ENCODE measurements at places on chromosomes 1 and 21. TPM values are rescaled to one million over a fixed set of nuclear protein-coding genes. Genes with fewer than 3 reads are reported as not detected.
A peak's percentile ranks its signal among the peaks of the same experiment; 100 is the strongest.

The RAB25 gene
- 2.0 TPM for total RNA-seq

The ANKRD35 gene
- total RNA-seq = 1.7 TPM

The RAD54L gene
- 31.4 TPM for total RNA-seq

The PTPRC gene
- total RNA-seq = 9.7 TPM

The IL10 gene
- total RNA-seq = 1.4 TPM

The TNFRSF4 gene
- total RNA-seq = 1.4 TPM

The SRM gene
- 61.4 TPM for total RNA-seq

- peaks cover 14% of the 10 kb centered on the region for H3K4me1 ChIP-seq
- H3K36me3 ChIP-seq = no peaks in the 10 kb centered on the region
- no peak overlapping the region for H3K27ac ChIP-seq
- DNase-seq = no peak
- H3K4me3 ChIP-seq = no peak overlapping the region
- no peaks in the 10 kb centered on the region for H3K27me3 ChIP-seq
These were observed 7.0 kb upstream of the ABCD3 start for GRCh38 chr1:94411237-94411636.

- no peak overlapping the region for H3K27ac ChIP-seq
- peaks cover 37% of the 10 kb centered on the region for H3K4me1 ChIP-seq
- DNase-seq = peak; percentile 95
- H3K4me3 ChIP-seq = peak overlapping the region; percentile 58
These were observed 178.0 kb downstream of the CAMTA1 start for GRCh38 chr1:6962996-6963911.

GRCh38 chr1:38291906-38292521, 245.4 kb upstream of the POU3F1 start:
- no peaks in the 10 kb centered on the region for H3K4me1 ChIP-seq
- peak overlapping the region; percentile 27 for H3K4me3 ChIP-seq
- no peak for DNase-seq
- no peaks in the 10 kb centered on the region for H3K36me3 ChIP-seq

- no peak overlapping the region for H3K27ac ChIP-seq
- H3K36me3 ChIP-seq = no peaks in the 10 kb centered on the region
- H3K27me3 ChIP-seq = no peaks in the 10 kb centered on the region
- peaks cover 20% of the 10 kb centered on the region for H3K4me1 ChIP-seq
- H3K4me3 ChIP-seq = no peak overlapping the region
These were observed 51.4 kb downstream of the SLC9A1 start for GRCh38 chr1:27103498-27103897.

GRCh38 chr1:236024641-236025040, 40.2 kb downstream of the NID1 start:
- peaks cover 14% of the 10 kb centered on the region for H3K4me1 ChIP-seq
- H3K4me3 ChIP-seq = no peak overlapping the region
- no peak overlapping the region for H3K27ac ChIP-seq
- no peak for DNase-seq
- no peaks in the 10 kb centered on the region for H3K36me3 ChIP-seq

GRCh38 chr1:176206006-176206960, 803 bp downstream of the COP1 start:
- peak; percentile 34 for DNase-seq
- peaks cover 25% of the 10 kb centered on the region for H3K4me1 ChIP-seq
- no peaks in the 10 kb centered on the region for H3K36me3 ChIP-seq

DNA sequence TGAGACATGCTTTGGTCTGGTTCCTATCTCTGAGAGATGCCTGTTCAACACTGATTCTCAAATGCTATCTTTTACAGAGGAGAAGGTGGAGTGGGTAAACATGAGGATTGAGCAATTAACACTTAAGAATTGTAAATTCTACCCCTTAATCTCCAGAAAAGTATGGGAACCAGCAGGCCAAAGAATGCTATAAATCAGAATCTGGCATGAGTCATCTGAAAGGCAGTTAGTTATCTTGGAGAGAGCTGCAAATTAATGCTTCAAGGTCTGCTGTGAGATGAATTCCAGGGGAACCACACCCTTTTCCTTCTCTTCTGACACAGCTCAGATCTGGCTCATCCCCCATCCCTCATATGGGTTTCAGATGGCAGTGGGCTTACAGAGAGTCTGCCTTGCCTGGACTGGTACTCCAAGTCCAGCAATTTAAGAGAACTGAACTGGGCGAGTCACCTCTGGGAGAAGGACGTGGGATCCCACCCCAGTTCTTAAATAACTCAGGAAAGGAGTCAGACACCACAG, 5.2 kb downstream of the S100A10 start:
- DNase-seq = no peak
- H3K27me3 ChIP-seq = no peaks in the 10 kb centered on the region
- peaks cover 44% of the 10 kb centered on the region for H3K4me1 ChIP-seq
- no peaks in the 10 kb centered on the region for H3K36me3 ChIP-seq
- no peak overlapping the region for H3K27ac ChIP-seq

- no peak for DNase-seq
- no peaks in the 10 kb centered on the region for H3K27me3 ChIP-seq
- no peak overlapping the region for H3K4me3 ChIP-seq
- H3K4me1 ChIP-seq = peaks cover 9% of the 10 kb centered on the region
- H3K36me3 ChIP-seq = no peaks in the 10 kb centered on the region
These were observed 33.0 kb downstream of the CAMK1G start for GRCh38 chr1:209616366-209617046.

DNA sequence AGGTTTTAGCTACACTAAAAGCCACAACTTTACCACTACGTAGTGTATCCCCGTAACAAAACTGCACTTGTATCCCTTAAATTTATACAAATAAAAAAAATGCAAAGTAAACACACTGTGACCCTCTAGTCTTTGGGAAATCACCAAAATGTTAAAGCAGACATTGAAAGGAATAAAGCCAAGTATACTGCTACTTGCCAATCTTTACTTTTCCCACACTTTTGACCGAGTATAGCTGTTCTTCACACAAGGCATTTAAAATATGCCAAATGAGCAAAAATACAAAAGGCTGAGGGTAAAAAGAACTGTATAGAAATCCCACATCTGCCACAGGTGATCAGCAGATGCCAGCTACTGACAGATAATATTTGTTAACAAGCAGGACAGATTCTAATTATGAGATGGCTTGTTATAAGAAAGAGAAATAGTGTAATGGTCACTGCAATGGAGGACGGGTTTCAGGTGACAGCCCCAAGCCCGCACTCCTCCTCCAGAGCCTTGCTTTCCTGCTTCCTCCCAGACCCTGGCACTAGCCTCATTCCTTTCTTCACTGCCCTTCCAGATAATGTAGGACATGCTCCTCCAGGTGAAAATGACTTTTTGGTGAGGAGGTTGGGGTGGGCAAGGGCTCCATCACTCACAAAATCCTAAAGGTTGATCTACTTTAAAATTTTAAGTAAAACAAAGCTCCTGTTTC, 18.1 kb downstream of the KCNT2 start:
- no peak for DNase-seq
- no peaks in the 10 kb centered on the region for H3K36me3 ChIP-seq
- H3K27me3 ChIP-seq = no peaks in the 10 kb centered on the region
- no peak overlapping the region for H3K27ac ChIP-seq
- no peaks in the 10 kb centered on the region for H3K4me1 ChIP-seq

DNA sequence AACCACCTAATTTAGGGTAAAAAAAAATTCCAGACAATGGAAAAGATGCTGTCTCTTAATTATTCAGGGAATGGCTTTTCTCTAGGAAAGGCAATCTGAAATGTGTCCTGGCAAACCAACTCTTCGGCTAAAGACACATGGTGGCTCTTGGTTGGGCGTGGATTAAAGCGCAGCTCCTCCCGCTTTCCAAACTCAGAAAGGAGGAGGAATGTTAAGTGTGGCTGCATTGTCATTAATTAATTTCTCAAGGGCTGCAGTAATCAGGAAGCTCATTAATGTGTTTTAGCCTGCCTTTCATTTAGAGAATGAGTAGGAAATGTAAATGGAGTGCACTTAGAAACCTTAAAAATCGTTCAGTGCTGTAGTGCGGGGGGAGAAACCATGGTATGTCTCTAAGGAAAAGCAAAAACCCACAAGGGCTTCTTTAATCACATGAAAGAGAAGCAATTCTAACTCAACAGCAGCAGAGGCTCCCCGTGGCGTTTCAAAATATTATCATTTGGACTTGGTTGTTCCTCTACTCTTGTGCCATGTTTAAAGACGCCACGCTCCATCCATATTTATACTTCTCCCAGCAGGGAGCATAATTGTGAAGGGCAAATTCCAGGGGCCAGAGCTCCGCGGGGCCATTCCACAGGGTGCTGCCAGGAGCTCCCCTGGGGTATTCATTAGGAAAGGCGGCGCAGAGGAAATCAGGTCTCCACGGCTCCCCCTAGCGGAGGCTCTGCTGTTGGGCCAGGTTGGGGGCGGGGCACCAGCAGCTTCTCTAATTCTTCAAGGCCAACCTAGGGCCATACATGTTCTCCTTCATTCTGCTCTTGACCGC, 91.9 kb upstream of the SSX2IP start:
- H3K4me1 ChIP-seq = no peaks in the 10 kb centered on the region
- no peak overlapping the region for H3K27ac ChIP-seq
- H3K36me3 ChIP-seq = no peaks in the 10 kb centered on the region
- DNase-seq = peak; percentile 87
- peak overlapping the region; percentile 32 for H3K4me3 ChIP-seq

- no peaks in the 10 kb centered on the region for H3K4me1 ChIP-seq
- H3K4me3 ChIP-seq = no peak overlapping the region
- no peaks in the 10 kb centered on the region for H3K27me3 ChIP-seq
- H3K27ac ChIP-seq = no peak overlapping the region
- no peak for DNase-seq
These were observed 46.5 kb downstream of the ZNHIT6 start for GRCh38 chr1:85661767-85662166.

- H3K36me3 ChIP-seq = no peaks in the 10 kb centered on the region
- no peak overlapping the region for H3K4me3 ChIP-seq
- no peak for DNase-seq
These were observed 27.0 kb downstream of the SDC3 start for GRCh38 chr1:30881319-30882181.

- peaks cover 40% of the 10 kb centered on the region for H3K4me1 ChIP-seq
- H3K27me3 ChIP-seq = no peaks in the 10 kb centered on the region
- DNase-seq = peak; percentile 91
- H3K4me3 ChIP-seq = peak overlapping the region; percentile 90
These were observed 1.0 kb downstream of the PRDX6 start for GRCh38 chr1:173478094-173478674.

GRCh38 chr1:227728892-227729143, 6.3 kb downstream of the JMJD4 start:
- peaks cover 19% of the 10 kb centered on the region for H3K4me1 ChIP-seq
- peak overlapping the region; percentile 63 for H3K27ac ChIP-seq
- peak overlapping the region; percentile 54 for H3K4me3 ChIP-seq

GRCh38 chr1:212623603-212624002, 15.0 kb downstream of the ATF3 start:
- H3K4me1 ChIP-seq = no peaks in the 10 kb centered on the region
- DNase-seq = no peak
- no peak overlapping the region for H3K4me3 ChIP-seq
- no peaks in the 10 kb centered on the region for H3K27me3 ChIP-seq

DNA sequence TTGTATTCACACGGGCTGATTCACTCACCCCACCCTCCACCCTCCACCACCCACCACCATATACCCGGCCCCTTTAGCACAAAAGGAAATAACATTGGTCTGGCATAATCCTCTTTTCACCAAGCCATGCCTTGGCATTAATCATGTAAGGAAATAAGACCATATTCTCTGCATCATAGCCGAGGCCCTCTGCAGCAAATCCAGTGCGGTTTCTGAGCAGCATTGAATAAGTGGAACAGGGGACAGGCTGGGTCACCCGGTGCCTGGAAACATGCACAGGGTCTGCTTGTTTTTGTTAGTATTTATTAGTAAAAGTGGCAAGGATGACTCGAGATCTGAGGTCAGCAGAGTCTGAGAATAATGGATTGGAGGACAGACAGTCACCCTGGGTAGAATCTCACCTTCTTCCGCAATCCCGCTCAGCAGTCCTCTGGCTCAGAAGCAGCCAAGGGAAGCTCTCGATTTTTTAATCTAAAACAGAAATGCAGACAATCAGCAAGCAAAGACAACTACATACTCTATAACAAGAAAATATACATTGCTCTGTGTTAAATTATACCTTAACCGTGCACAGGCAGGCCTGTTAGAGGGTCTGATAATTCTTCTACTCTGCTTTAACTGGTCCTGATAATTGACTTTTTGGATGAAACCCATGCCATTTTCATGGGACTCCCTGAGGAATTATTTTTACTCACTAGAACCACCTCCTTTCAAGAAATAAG, 52.4 kb upstream of the CDC42BPA start:
- H3K4me3 ChIP-seq = no peak overlapping the region
- no peaks in the 10 kb centered on the region for H3K36me3 ChIP-seq
- H3K4me1 ChIP-seq = peaks cover 4% of the 10 kb centered on the region
- DNase-seq = no peak
- H3K27ac ChIP-seq = no peak overlapping the region
- H3K27me3 ChIP-seq = no peaks in the 10 kb centered on the region

DNA sequence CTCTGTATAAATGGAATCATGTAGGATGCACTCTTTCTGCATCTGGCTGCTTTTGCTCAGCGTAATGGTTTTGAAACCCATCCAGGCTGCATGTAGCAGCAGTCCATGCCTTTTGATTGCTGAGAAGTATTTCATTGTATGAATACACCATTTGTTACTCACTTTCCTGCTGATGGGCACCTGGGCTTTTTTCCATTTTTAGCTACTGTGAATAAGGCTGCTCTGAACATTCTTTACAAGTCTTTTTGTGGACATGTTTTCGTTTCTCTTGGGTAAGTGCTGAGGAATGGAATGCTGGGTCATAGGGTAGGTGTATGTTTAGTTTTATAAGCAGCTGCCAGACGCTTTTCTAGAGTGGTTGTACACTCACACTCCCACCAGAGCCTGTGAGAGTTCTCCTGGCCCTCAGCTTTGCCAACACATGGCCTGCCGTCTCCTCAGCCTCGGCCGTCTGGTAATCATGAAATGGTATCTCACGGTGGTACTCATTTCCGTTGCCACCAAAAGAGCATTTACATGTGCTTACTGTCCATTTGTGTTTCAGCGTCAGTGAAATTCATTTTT, 22.7 kb downstream of the SLX9 start:
- H3K27me3 ChIP-seq = no peaks in the 10 kb centered on the region
- H3K4me3 ChIP-seq = no peak overlapping the region
- no peak overlapping the region for H3K27ac ChIP-seq
- DNase-seq = no peak

- no peak overlapping the region for H3K4me3 ChIP-seq
- no peak overlapping the region for H3K27ac ChIP-seq
- H3K4me1 ChIP-seq = no peaks in the 10 kb centered on the region
- DNase-seq = no peak
- H3K27me3 ChIP-seq = no peaks in the 10 kb centered on the region
These were observed 5.1 kb downstream of the ATF3 start for GRCh38 chr1:212613440-212614335.

DNA sequence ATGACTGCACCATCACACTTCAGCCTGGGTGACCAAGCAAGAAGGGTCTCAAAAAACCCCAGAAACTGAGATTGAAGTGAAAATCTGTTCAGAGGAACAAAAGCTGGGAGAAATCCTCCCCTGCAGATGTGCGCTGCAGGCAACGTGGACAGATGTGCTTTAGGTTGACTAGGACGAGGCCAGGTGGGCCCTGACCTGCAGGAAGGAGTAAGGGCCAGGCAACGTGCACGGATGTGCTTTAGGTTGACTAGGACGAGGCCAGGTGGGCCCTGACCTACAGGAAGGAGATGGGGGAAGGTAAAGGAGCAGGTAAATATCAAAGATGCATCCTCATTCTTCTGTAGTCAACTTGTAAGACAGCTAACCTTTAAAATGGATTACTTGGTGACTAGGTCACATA, 2.5 kb upstream of the KRTAP12-1 start:
- no peaks in the 10 kb centered on the region for H3K4me1 ChIP-seq
- no peak overlapping the region for H3K27ac ChIP-seq
- H3K4me3 ChIP-seq = no peak overlapping the region
- DNase-seq = no peak
- H3K36me3 ChIP-seq = no peaks in the 10 kb centered on the region
